ENCODE measurements at places on chromosomes 6 and 20. TPM values are rescaled to one million over a fixed set of nuclear protein-coding genes. Genes with fewer than 3 reads are reported as not detected.

Gene KCNK16
- not detected for polyA plus RNA-seq

- DNase-seq = no peak
Observed at GRCh38 chr6:47221565-47221964, 88.1 kb downstream of the TNFRSF21 start.

GRCh38 chr6:158050107-158050735 lies 68.6 kb downstream of the SYNJ2 start:
- DNase-seq = no peak

DNA sequence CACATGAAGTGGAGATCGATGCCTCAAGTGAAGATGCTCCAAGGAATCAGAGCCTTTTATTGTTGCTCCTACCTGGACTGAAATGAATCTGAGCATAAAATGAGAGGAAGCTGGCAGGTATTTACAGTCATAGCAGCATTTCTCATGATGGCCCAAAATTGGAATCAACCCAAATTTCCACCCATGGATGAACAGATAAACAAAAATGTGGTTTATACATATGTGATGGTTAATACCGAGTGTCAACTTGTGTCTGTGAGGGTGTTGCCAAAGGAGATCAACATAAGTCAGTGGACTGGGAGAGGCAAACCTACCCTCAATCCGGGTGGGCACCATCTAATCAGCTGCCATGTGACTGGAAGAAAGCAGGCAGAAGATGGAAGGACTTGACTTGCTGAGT lies 178.2 kb downstream of the PTPRT start:
- no peak for DNase-seq

GRCh38 chr6:159831373-159831679 lies 31.2 kb downstream of the PNLDC1 start:
- no peak for DNase-seq

- peak; percentile 36 for DNase-seq
Observed at GRCh38 chr20:19850198-19850533, 92.1 kb downstream of the RIN2 start.

Gene RSPH9
- polyA plus RNA-seq = 0.05 TPM

- DNase-seq = no peak
Observed at GRCh38 chr6:128131566-128131965, 230.7 kb upstream of the THEMIS start.

Gene ENPP5
- not detected for polyA plus RNA-seq

DNA sequence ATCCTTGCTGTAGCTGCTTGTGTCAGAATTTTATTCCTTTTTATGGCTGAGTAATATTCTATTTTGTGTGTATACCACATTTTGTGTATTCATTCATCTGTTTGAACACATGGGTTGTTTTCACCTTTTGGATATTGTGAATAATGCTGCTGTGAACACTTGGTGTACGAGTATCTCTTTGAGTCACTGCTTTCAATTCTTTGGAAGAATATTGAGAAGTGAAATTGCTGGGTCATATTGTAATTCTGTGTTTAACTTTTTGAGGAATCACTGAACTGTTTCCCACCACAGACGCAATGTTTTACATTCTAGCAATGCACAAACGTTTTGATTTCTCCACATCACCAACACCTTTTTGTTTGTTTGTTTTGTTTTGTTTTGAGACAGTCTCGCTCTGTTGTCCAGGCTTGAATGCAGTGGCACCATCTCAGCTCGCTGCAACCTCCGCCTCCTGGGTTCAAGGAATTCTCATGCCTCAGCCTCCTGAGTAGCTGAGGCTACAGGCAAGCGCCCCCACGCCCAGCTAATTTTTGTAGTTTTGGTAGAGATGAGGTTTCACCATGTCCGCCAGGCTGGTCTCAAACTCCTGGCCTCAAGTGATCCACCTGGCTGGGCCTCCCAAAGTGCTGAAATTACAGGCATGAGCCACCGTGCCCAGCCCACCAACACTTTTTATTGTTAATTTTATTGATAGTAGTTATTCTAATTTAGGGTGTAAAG lies 21.7 kb downstream of the CPXM1 start:
- no peak for DNase-seq

GRCh38 chr6:38774929-38775707 lies 60.0 kb downstream of the DNAH8 start:
- DNase-seq = no peak

GRCh38 chr6:38113825-38114576 lies 294.5 kb downstream of the ZFAND3 start:
- no peak for DNase-seq

GRCh38 chr6:43803783-43804549 lies 34.0 kb downstream of the VEGFA start:
- no peak for DNase-seq

DNA sequence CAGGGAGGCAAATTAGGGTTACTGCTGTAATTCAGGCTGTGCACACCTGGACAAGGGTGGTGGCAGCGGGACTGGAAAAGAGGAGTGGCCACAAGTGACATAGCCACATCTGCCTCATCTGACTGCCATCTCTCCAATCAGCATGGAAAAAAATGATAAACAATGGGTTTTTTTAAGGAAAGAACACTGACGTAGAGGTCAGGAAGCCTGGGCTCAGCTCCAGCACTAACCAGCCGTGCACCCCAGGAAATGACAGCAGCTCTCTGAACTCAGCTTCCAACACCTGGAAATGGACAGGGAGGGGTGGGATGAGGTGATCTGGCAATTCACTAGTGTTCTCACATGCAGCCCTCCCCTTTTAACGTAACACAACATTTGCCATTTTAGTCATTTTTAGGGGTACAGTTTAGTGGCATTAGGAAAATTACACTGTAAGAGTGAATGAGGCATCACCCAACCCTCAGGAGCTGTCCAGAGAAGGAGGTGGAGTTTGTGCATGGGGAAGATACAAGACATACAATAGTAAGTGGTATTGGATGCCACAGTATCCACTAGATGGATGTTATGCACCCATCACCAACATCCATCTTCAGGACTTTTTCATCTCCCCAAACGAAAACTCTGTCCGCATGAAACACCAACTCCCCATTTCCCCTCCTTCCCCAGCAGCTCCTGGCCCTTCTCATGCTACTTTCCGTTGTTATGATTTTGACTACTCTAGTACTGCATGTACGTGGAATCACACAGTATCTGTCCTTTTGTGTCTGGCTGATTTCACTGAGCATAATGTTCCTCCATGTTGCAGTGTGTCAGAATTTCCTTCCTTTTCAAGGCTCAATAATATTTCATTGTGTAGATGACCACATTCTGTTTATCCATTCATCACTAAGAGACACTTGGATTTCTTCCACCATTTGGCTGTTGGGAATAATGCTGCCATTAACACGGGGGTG lies 215.5 kb upstream of the ECI2 start:
- DNase-seq = no peak

Gene COL11A2
- polyA plus RNA-seq = 1.1 TPM

Gene CALHM6
- 0.31 TPM for polyA plus RNA-seq

Gene ABHD16B
- not detected for polyA plus RNA-seq

DNA sequence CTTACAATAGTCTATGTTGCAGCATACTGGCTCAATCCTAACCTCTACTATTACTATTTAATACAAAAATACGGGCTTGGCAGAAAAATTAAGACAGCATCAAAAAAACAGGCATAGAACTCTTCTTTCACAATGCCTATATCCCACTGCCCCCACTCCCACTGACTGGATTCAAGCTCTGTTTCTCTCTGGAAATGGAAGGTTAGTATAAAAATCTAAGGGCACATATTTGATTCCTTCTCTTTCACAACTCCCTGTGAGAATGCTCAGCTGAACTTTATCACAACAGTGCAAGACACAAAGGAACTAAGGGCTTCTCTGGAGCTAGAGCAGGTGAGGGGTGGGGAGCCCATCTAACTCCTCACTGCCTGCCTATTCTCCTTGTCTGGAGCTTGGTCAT lies 258.4 kb upstream of the FAM83B start:
- DNase-seq = no peak

GRCh38 chr6:44667668-44668390 lies 280.3 kb downstream of the CDC5L start:
- no peak for DNase-seq

DNA sequence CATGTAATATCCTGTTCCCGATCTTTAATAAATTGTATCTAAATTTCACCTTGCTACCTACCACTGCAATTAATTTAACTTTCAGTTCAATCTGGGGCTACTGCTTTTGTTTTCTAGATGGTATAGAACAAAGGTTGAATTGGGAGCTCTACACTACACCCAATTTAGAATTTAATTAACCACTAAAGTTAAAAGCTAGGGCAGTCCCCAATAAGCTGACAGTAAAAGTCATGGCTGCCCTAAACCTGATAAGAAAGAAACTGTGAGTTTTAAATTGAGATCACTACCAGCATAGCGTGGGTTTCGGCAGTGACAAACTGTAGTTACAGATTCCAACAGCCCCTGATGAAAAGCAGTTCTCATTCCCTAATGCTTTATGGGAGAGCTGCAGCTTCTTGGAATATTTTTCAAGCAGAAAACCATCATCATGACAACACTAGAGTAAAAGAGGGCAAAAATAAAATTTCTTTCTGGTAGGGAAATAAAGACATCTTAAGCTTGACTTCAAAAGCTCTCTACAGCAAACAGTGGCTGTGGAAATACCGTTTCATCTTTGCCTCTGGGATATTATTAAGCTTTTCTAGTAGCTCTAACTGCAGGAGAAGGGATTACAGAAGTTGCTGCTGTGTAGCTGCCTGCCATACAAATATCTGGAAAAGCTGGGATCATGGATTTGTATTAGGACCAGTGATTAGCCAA lies 1372.1 kb downstream of the EPHA7 start:
- DNase-seq = no peak

GRCh38 chr6:80466981-80467380 lies 360.5 kb downstream of the BCKDHB start:
- no peak for DNase-seq

DNA sequence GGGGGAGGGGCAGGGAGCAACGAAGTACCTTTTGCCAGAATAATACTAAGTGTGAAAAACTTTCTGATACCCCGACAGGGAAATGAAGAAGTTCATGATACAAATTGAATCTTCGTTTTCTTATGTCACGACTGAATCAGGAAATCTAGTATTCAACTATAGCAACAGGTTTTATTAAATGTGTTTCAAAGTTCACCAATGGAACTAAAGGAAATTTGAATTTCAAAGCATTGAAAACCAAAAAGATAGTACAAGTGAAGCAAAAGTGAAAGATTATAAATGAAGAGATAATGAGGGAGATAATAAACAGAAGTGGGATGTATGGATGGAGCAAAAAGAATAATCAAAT lies 333.2 kb downstream of the ADGRB3 start:
- no peak for DNase-seq

- DNase-seq = no peak
Observed at GRCh38 chr6:56288347-56288746, 41.0 kb upstream of the COL21A1 start.

Gene ZNF335
- 11.7 TPM for polyA plus RNA-seq

GRCh38 chr6:167717455-167717854 lies 109.3 kb upstream of the AFDN start:
- no peak for DNase-seq

Gene CPXM1
- polyA plus RNA-seq = 58.3 TPM

Gene BPIFB2
- not detected for polyA plus RNA-seq

DNA sequence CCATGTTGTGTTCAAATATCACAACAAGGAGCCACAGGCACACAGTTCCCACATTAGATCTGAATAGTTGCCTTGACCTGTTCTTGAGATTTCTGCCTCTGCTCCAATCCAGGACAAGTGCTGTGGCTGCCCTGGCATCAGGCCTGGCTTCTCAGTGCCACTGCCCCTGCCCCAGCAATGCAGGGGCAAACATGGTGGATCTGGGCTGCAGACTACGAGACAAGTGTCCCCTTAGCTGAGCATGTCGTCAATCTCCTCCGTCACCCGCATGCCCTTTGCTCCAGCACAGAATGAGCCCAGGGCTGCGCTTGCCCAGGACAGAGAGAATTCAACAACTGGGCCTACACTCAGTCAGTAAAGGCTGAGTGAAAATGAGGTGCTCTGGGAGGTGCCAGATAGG lies 201.6 kb downstream of the SYNDIG1 start:
- no peak for DNase-seq

Gene C6orf163
- polyA plus RNA-seq = 0.54 TPM

Gene OLIG3
- polyA plus RNA-seq = not detected

GRCh38 chr6:166387642-166388289 lies 5.0 kb upstream of the MPC1 start:
- DNase-seq = no peak

- DNase-seq = no peak
Observed at GRCh38 chr6:54198134-54198533, 86.9 kb downstream of the MLIP start.

Gene RCAN2
- polyA plus RNA-seq = not detected

Gene KIF25
- polyA plus RNA-seq = not detected

Gene TBXT
- not detected for polyA plus RNA-seq

Gene SAMD5
- polyA plus RNA-seq = not detected

GRCh38 chr6:40498148-40498547 lies 89.0 kb downstream of the LRFN2 start:
- DNase-seq = no peak
